ENCODE measurements at places on chromosomes 6 and 20.

DNA sequence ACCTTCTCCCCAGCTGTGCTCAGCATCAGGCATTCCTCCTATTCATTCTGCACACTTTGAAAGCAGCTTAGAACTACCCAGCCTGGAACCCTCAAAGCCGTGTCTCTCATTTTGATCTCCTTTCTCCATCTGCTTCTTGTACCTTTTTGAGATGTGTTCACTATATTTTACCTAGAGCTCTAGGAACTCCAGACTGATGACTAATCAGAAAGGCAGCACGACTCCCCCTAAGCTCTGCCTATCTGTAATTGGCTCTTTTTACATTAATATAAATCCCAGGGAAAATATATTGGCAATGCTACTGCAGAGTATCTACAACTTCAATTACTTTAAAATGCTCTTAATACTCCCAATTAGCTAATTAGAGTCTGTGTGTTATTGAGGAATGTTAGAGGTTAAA lies 671.5 kb downstream of the CBLN4 start:
- no peak for DNase-seq

DNA sequence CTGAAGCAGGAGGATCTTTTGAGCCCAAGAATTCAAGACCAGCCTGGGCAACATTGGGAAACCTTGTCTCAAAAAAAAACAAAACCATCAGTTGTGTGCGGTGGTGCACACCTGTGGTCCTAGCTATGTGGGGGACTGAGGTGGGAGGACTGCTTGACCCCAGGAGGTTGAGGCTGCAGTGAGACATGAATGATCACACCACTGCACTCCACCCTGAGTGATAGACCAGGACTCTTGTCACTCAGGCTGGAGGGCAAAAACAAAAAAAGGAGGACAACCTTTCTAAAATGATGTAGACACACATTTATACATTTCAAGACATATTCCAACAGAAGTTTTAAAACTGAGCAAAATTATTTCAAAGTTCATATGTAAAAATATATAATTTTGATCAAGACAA lies 45.1 kb downstream of the NOL7 start:
- no peak for DNase-seq

DNA sequence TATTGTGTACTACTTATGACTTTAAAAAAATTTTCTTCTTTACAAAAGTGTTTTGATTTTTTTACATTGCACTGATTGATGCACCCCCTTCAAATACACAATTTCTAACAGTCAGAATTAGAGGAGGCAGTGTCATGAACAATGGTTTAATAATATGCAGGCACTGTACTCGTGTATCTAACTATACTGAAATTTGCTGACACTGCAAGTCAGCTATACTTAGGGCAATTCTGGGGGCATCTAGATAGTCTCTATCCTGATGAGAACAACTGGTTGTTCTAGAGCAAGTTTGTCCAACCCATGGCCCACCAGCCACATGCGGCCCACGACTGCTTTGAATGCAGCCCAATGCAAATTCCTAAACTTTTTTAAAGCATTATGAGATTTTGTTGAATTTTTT lies 375.6 kb downstream of the BCKDHB start:
- no peak for DNase-seq

GRCh38 chr6:128259029-128259724 lies 261.2 kb downstream of the PTPRK start:
- DNase-seq: no peak

DNA sequence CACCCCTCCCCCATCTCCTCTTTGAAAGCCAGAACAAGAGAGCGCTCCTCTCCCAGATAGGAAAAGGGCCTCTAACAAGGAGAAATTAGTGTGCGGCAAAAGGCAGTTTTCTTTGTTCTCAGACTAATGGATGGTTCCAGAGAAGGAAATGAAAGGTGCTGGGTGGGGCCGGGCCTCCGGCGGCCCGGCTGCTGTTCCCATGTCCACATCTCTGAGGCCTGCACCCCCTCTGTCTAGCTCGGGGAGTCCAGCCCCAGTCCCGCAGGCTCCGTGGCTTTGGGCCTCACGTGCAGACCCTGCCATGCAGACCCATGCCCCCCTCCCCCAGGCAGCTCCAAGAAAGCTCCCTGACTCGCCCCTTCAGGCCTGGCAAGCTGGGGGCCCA lies 35.8 kb upstream of the MRGBP start:
- DNase-seq: no peak

DNA sequence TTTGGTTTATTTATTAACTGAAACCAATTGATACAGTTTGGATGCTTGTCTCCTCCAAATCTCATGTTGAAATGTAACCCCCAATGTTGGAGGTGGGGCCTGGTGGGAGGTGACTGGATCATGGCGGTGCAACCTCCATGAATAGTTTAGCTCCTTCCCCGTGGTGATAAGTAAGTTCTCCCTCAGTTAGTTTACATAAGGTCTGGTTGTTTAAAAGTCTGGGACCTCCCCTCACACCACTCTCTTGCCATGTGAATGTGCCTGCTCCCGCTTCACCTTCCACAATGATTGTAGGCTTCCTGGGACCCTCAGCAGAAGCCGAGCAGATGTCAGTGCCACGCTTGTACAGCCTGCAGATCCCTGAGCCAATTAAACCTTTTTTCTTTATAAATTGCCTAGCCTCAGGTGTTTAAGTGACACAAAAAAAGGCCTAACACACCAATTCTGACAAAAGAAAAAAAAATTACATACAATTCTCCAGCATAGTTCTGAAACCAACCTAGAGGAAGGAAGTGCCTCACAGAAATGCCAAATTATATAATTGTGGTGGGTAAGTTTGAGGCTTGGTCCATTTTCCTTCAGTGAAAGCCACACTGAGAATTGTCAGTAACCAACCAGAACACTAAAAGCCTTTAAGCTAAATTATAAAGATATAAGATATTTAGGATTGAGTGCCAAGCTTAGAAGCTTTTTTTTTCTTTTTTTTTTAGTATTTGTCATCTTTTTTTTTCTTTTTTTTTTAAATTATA lies 15.0 kb downstream of the MAP7 start:
- no peak for DNase-seq

DNA sequence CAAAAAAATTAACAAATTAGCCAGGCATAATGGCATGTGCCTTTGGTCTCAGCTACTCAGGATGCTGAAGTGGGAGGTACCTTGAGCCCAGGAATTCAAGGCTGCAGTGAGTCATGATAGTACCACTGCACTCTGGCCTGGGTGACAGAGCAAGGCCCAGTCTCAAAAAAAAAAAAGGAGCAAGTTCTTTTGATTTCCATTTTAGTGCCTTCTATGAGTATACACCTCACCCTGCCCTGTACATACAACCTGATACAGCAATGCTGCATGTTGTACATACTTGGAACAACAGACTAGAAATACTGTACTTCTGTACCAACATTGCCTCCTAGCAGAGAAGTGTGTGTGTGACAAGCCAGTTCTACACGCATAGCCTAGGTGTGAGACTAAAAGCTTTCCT lies 97.3 kb upstream of the CARMIL1 start:
- DNase-seq: no peak

DNA sequence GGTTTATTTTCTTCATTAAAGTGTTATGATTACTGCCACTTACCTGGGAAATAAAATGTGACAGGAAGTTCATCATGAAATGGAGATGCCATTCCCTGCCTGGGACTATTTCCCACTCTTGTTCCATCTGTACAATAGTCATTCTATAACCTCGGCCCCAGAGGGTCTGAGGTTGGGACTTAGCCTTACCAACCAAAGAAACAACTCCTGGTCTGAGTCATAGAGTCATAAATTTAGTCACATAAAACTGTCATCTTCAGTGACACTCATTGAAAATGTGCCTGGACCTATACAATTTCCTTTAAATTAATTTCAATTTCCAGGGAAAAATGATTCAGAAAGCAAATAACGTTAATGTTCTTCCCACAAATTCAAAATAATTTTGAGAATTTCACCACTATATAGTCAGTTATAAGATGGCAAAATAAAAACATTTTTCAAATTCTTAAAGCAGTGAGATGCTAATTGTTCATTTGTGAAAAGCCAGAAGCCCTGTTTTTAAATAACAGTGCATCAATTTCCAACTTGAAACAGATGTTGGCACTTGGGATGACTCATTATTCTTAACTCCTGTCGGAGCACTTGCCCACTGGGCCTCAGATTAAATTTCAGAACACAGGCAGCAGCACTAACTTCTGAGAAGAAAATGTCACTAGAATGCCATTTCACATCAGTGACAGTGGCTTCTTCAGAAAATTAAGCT lies 201.2 kb upstream of the SMLR1 start:
- no peak for DNase-seq

DNA sequence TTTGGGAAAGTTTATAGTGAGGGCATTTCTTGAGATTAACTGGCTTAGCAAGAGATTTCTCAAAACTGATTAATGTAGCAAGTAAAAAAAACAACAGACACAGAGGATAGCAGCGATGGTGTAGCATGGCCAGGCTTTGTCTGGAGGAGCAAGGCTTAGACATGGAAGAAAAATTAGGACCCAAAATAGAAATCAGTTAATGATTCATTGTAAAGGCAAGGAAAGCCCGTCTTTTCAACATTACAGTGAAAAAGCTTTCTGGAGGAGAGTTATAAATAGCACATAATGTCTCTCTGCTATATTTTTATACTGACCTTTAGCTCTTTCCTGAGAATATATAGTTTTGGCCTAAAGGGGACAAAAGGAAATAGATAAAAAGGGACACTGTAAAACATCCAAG lies 45.1 kb downstream of the FNDC1 start:
- DNase-seq: no peak

DNA sequence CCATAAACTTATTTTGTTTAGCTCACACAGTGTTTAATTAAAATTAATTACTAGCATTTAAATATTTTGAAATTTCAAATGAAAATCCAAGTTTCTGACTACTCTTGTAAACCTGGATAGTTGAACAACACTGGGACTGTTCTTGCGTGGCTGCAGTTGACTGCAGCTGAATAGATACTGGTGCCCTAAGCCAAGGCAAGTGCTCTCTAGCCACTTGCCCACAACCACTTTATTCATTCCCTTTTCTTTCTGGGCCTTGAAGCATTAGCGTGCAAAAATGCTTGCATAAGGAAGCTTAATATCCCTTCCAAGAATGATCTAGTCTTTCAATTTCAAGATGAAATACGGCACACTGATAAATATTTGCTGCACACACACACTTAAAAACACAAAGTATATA lies 676.0 kb upstream of the MARCKS start:
- DNase-seq: no peak

DNA sequence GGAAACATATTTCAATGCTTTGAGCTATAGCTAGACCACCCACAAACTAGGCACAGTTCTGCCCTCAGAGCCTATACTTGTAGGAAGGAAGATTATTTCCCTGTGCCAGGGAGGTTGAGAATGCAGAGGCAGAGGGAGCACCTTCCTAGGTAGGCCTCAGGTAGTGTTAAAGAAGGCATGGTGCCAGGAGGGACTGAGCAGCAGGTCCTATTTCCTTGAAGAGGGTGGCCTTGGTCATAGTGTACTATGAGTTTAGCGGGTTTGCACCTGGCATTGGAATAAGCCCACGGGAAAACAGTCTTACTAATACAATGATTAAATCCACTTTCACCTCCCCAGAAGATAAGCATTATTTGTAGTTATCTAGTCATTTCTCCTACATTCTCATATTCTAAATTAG lies 375.4 kb downstream of the CDKAL1 start:
- no peak for DNase-seq

DNA sequence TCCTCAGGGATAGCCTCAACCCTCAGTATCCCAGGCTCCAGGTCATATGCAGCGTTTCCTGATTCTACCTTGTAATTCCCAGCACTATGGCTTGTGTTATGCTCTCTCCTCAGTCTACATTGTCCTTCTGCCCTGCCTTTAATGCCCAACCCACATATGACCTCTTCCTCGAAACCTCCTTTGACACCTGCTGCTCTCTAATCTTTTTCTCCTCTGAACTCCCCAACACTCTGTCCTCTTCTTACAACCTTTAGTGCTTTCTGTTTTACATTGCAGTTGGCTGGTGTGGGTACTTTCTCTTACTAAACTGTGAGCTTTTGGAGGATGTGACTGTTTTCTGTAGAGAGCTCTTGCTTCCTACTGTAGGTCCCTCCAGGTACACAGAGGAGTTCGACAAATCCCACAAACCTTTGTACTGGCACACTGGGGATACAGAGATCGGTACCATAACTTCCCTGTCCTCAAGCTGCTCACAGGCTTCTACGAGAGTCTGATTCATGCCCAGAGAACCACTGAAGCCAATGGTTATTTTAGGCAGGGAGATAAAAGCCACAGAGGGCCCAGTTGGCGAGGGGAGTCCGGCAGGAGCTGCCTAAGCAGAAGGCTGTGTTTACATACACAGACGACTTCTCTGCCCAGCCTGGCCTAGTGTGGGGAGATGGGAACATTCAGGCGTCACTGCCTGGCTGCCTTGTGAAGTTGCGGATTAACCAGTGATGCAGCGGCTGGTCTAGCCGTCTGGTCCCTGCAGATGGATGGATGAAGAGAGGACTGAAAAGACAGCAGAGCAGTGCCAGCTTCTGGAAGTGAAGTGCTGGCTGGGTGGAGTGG lies 8.4 kb upstream of the EPB41L1 start:
- DNase-seq: no peak

GRCh38 chr6:154113392-154113791 lies 74.4 kb downstream of the OPRM1 start:
- DNase-seq: no peak

GRCh38 chr20:652615-653109 lies 338 bp downstream of the SRXN1 start:
- no peak for DNase-seq

DNA sequence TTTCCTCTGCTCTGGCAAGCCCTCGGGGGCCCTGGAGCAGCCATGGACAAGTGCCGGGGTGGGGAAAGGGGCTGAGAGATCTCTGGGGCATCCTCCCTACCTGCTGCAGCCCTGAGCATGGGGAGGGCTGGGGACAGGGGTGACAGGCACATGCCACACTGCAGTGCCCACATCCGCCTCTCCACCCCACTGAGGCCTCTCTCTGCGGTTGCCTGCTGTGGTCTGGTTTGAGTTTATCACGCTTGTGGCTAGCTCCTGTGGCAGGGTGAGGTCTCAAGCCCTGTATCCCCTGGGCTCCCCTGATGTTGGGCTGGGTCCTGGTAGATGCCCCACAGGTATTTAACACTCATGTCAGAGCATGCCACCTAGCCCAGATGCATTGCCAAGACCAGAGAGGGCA lies 52.9 kb upstream of the MLN start:
- DNase-seq: no peak

DNA sequence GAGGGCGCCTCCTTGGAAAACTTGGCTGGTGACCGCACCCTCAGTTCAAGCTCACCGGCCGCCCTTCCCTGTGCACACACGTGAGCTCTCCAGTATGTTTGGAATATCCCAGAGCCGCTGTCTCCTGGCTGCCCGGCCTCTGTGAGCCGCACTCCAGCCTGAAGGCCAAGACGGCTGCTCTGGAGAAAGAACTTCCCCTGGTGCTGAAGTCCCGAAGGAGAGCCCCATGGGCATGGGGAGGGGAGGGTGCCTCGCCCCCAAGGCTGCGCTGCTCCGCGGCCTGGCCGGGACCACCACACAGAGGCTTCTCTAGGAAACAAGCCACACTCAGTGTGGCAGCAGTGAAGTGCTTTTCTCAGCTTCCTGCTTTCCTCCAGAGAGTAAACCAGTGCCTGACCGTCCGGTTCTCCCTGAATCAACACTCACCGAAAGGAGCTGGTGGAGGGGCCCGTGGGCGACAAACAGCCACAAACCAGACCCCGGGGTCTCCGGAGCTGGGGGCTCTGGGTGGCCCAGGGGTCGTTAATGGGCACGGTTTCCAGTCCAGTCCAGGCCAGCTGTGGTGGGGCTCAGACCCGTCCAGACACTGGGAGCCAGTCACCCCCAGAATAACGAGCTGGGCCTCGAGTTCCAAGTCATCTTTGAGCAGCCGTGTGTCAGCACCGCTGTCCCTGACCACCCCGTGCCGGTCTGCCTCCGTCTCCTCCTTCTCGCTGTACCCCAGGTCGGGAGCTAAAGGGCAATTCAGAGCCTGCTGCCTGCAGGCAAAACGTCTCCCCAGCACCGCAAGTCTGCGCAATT lies 87.4 kb upstream of the BHLHE23 start:
- DNase-seq: no peak
